ENCODE measurements at places on chromosomes 3 and 15. TPM values are rescaled to one million over a fixed set of nuclear protein-coding genes. Genes with fewer than 3 reads are reported as not detected.

SMCO1 gene
- not detected for polyA plus RNA-seq

SEC61A1 gene
- polyA plus RNA-seq = 51.7 TPM

GNAI2 gene
- polyA plus RNA-seq = 211 TPM

SGO1 gene
- polyA plus RNA-seq = 0.12 TPM

CHRM5 gene
- polyA plus RNA-seq = 0.01 TPM

RAB5A gene
- polyA plus RNA-seq = 27.6 TPM

CMC1 gene
- polyA plus RNA-seq = 44.8 TPM

CAMK2N2 gene
- 15.6 TPM for polyA plus RNA-seq

RPUSD2 gene
- polyA plus RNA-seq = 9.4 TPM

IL17RE gene
- polyA plus RNA-seq = 6.7 TPM

CCR5 gene
- polyA plus RNA-seq = 1.1 TPM

ALAS1 gene
- 37.3 TPM for polyA plus RNA-seq

LCTL gene
- polyA plus RNA-seq = not detected

SAXO2 gene
- polyA plus RNA-seq = 1.0 TPM

ACTRT3 gene
- 0.95 TPM for polyA plus RNA-seq

APBA2 gene
- 1.8 TPM for polyA plus RNA-seq

FYCO1 gene
- 17.4 TPM for polyA plus RNA-seq

RTP1 gene
- not detected for polyA plus RNA-seq

STRIT1 gene
- polyA plus RNA-seq = 0.84 TPM

LRRIQ4 gene
- not detected for polyA plus RNA-seq

DZIP1L gene
- polyA plus RNA-seq = 2.6 TPM

RTP3 gene
- not detected for polyA plus RNA-seq

CPN2 gene
- 0.58 TPM for polyA plus RNA-seq

SLC2A2 gene
- not detected for polyA plus RNA-seq

CEMIP gene
- 1.3 TPM for polyA plus RNA-seq

SV2B gene
- 0.56 TPM for polyA plus RNA-seq

KIF15 gene
- 0.24 TPM for polyA plus RNA-seq

ATP6V1A gene
- polyA plus RNA-seq = 12.5 TPM

NMNAT3 gene
- polyA plus RNA-seq = 4.6 TPM

PDZRN3 gene
- polyA plus RNA-seq = 6.6 TPM

SHC4 gene
- polyA plus RNA-seq = 0.15 TPM

SCG5 gene
- polyA plus RNA-seq = 0.83 TPM

SPINK8 gene
- polyA plus RNA-seq = not detected

SLC28A2 gene
- polyA plus RNA-seq = not detected

SLC24A5 gene
- polyA plus RNA-seq = not detected

FGD5 gene
- 3.4 TPM for polyA plus RNA-seq

PLA2G4E gene
- not detected for polyA plus RNA-seq

DNAH1 gene
- 2.4 TPM for polyA plus RNA-seq

SLC22A13 gene
- 0.03 TPM for polyA plus RNA-seq

GABRG3 gene
- polyA plus RNA-seq = not detected

WDR72 gene
- polyA plus RNA-seq = not detected

PRR23B gene
- not detected for polyA plus RNA-seq

LSAMP gene
- polyA plus RNA-seq = 2.1 TPM

P2RY13 gene
- 0.22 TPM for polyA plus RNA-seq

MYO5C gene
- polyA plus RNA-seq = 5.1 TPM

LYZL4 gene
- not detected for polyA plus RNA-seq

TBC1D21 gene
- polyA plus RNA-seq = not detected

SPTBN5 gene
- polyA plus RNA-seq = 0.58 TPM

ILDR1 gene
- 4.9 TPM for polyA plus RNA-seq

ALS2CL gene
- 10.0 TPM for polyA plus RNA-seq
